Hippocampal formation (tissue), 2 donors: ENCODE measurements at places on chromosomes 4 and X.
A peak's percentile ranks its signal among the peaks of the same experiment; 100 is the strongest.

DNA sequence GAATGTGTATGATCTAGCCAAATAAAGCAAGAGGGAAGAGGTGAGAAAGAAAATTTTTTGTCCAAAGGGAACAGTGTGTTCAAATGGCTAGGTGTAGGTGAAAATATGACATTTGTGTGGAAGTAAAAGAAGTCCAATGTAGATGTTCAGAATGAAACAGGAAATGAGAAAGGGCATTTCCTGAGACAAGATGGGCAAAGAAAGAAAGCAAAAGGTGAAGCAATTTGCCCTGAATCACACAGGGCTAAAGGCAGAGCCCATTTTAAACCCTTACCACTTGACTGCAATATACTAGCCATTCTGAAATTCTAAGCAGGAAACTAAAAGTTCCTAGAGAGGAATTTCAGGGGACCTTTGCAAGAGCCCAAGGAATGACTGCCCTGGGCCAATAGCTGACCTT, 36.0 kb downstream of the CLOCK start:
- DNase-seq: no peak

- DNase-seq: no peak
Observed at GRCh38 chr4:185542626-185543315, 7.5 kb upstream of the PDLIM3 start.

DNA sequence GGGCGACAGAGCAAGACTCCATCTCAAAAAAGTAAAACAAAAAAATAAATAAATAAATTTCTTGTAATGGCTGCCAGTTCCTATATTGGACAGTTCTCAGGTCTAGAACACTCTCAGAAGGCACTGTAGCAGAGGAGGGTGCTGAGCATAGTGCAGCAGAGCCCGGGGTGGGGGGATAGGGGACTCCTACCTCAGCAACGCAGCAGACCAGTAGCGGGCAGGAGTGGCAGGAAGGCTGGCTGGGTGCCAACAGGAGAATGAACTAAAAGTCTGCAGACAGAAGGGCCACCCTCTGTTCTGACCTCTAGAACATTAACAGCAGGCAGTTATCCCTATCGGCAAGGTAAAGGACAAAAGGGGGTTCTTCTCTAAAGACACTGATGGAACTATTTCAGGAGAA, 20.2 kb downstream of the PDK3 start:
- no peak for DNase-seq

DNA sequence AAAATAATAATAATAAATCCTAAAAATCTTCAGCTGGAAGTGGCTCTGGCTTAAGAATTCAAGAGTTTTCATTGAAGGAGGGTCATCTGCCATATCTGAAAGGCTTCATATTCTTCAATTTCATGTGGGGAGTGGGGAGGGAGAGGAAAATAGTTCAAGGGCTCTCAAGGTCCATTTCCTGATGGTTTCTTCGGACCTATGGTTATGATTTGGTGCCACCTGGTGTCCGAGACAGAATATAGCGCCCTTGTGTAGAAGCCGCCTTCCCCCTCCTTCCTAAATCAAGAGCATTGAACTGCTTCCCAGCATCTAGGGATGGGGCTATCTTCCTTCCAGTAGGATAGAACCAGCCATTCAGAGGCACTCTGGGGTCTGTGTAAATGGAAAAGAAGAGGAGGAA, 34.3 kb downstream of the NLGN3 start:
- DNase-seq: peak; percentile 42

DNA sequence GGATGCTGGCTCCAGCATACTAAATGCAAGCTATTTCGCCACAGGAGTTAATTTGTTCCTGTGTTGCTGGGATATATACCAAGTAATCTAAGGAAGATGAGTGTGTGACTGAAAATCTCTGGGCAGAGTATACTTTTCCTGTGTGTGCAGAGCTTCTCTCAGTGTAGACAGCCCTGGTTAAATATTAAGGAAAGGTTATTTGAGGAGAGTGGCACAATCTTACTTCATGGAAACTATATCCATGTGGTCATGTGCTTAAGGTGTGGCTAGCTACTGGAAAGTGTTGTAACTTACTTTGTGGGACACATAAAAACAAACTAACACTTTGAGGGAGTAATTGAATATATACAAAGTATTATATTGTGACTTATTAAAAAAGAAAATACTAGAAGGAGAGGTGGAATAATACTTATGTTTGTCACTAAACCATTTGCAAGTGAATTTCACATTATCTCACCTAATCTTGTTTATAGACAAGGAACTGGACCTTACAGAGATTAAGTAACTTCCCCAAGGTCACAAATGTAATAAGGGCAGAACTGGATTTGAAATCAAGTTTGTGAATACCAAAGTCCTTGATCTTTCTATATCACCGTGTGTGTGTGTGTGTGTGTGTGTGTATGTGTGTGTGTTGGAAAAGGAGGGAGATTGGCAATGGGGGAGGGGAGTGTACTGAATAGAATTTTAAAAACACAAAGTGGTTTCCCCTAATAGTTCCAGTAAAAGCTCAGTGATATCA, 408.2 kb upstream of the NR3C2 start:
- DNase-seq: no peak

DNA sequence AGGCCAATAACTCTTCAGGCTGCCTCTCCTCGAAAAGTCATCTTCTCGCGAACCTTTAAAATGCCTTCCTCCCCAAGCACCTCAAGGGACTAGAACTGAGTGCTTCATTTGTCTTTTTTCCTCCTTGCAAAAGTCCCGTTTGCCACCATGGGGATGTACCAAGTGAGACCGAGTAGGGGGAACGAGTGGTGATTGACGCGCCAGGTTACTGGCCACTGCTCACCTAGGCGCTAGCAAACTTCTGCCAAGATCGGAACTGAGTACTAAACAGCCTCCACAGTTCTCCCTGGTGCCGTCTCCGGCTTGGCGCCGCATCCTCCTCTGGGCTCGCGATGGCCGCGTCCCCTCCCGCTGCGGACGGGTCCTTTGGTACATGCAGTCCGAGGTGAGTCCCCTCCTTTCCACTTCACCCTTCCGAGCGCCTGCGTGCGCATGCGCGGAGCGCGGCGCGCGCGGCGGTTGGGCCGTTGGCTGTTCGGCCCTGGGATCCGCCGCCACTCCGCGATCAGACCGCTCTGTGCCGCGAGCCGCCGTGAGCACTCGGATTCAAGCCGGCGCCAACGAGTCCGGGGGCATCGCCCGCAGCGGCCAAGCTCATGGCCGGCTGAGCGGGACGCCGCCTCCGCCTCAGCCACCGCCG, at the start of gene CDK16:
Gene CDK16, plus strand, starts transcription at position 402 of the 640 bp plus-strand sequence. CDS start 4,877 bp downstream, outside the sequence.
- peak; percentile 83 for DNase-seq

DNA sequence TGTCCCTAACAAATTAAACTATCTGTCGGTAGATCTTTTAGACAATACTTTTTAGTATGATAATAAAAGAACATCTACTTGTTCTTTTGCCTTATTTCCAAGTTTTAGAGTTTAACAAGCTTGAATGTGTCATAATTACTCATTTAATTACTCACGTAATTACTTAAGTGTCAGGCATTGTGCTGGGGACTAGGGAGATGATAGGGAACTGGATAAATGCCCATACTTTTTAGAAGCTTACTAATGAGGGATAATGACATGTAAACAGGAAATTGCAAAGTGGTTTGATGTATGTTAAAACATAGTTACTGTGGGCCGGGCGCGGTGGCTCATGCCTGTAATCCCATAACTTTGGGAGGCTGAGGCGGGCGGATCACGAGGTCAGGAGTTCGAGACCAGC, 158.3 kb downstream of the DMD start:
- no peak for DNase-seq

DNA sequence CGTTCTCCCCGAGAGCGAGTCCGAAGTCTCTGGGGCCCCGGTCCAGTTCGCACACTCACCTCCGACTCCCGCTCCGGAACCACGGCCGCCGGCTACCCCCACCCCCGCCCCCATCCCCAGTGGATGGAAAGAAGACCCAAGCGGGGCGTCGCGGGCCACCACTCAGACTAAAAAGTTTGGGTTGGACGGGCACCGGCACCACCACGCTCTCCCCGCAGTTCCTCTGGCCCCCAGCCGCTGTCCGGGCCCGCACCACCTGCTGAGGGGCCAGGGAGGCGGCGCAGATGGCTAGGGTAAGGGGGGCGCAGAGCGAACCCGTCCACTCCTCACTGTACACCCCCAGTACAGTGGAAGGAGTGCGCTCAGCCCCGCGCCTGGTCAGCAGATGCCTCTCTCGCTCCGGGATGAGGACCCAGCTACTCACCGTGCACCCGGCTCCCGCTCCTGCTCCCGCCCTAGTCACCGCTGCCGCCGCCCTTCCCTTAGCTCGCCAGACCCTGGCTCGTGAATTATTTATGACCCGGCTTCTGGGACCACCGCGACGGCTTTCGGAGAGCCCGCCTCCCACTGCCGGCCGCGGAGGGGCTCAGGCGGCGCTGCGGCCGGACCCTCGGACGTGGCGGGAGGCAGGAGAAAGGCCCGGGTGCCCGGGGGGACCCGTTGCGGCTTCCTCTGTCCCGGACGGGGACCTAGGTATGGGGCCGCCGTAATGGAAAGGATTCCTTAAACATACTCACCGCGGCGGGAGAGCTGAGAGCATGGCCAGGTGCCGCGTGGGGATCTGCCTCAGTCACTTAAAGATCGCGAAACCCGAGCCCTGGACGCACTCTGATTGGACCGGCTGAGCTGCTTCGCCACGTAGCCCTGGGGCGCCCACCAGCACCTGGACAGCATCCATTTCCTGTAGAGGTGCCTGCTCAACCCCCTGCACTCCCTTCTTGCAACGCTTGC, at the start of gene PROM1:
Gene PROM1, minus strand, starts transcription at position 783 of the 951 bp plus-strand sequence. CDS start 8,117 bp downstream, outside the sequence.
- DNase-seq: no peak

DNA sequence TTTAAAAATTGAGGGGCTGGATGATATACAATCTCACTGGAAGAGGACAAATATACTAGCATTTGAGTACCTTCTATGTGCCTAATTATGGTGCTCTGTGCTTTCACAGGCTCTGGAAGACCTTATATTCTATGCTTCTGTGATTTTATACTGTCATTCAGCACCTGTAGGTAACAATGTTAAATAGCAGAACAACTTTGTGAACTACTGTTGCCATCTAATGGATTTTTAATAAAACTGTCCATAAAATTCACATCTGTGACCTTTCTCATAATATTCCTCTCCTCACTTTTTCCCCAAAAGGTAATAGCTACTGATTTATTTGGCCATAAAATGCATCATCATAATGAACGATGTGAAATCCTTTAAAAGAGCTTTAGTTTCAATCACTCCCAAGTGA, 21.9 kb downstream of the POU3F4 start:
- no peak for DNase-seq

DNA sequence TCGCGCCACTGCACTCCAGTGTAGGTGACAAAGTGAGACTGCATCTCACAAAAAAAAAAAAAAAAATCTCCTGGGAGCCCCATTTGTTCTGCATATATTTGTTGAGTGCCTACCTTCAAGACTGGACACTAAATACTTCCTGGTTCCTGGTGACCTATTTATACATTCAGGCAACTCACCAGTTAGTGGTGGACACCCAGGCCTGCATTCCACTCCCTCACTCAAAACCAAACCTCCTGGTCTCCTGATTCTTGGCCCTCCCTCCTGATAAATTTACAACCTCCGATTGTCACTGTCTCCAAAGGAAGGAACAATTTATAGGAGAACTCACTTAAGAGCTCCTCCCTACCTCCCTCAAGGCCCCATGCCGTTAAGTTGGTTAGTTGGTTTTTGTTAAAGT, 3.1 kb downstream of the SYAP1 start:
- no peak for DNase-seq

- DNase-seq: no peak
Observed at GRCh38 chr4:119002476-119002875, 113.8 kb downstream of the SYNPO2 start.

- no peak for DNase-seq
Observed at GRCh38 chrX:123807835-123808416, 51.9 kb upstream of the XIAP start.

DNA sequence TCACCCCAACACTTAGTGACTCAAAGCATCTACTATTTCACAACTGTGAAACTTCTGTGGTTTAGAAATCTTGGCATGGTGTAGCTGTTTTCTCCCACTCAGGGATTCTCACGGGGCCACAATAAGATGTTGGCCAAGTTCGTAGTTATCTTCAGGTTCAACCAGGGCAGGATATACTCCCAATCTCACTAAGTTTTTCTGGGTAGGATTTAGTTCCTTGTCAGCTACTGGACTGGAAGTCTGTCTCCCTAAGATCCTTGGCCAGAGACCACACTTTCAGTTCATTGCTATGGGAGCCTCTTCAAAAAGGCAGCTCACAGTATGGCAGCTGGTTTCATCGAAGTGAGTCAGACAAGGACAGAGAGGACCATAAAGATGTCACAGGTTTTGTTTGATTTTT, 111.7 kb upstream of the PDHA2 start:
- no peak for DNase-seq

DNA sequence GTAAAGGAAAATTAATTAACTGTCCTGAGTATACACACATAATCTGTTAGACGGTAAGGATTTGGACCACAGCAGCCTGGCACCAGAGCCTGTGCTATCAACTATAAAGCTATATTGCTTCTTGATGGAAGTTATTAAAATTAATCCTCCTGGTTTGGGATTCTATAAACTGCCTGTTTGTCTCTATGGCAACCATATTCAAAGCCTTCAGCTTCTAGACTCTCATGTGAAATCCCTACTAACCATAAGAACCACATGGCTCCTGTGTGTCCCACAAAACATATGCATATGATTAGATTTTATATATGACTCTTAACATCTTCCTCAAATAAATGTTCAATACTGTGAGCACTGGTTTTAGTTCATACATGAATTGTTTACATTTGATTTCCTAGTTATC, 380.8 kb downstream of the ANKRD50 start:
- DNase-seq: no peak

GRCh38 chr4:14076776-14077175, 449.3 kb upstream of the BOD1L1 start:
- DNase-seq: no peak

DNA sequence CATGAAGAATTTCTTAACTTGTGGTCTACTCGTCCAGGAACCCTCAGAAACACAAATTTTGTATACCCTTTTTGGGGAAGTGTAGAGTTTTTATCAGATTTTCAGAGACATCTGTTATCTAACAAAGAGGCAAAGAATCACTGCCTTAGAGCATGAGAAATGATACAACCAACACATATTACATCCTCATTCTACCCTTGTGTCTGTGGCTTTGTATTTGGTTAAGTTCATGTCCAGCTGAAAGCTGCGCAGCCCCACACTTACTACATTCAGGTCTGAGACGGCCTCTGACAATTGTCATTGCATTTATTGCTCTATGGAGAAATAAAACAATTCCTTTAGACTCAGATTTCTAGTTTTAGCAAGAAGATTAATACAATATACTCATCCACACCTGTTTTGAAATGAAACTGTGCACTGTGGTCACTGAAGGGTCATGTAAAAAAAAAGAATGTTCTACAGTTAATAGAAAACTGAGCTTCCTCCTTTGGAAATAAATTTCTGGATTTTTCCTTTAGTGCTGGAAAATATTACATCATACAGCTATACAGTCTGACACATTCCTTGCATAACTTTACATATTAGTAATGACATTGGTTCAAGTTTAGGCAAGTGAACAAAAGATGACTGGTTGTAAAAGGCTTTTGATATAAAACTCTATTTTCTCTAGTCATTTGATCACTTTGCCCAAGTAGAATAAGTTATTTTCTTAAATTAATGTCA, 39.8 kb downstream of the GLRB start:
- DNase-seq: no peak

GRCh38 chr4:15366721-15367120, 61.1 kb upstream of the C1QTNF7 start:
- DNase-seq: no peak
